Vagina (tissue), 2 donors: ENCODE measurements at places on chromosomes 6 and 20. TPM values are rescaled to one million over a fixed set of nuclear protein-coding genes. Genes with fewer than 3 reads are reported as not detected.
A peak's percentile ranks its signal among the peaks of the same experiment; 100 is the strongest.

DNA sequence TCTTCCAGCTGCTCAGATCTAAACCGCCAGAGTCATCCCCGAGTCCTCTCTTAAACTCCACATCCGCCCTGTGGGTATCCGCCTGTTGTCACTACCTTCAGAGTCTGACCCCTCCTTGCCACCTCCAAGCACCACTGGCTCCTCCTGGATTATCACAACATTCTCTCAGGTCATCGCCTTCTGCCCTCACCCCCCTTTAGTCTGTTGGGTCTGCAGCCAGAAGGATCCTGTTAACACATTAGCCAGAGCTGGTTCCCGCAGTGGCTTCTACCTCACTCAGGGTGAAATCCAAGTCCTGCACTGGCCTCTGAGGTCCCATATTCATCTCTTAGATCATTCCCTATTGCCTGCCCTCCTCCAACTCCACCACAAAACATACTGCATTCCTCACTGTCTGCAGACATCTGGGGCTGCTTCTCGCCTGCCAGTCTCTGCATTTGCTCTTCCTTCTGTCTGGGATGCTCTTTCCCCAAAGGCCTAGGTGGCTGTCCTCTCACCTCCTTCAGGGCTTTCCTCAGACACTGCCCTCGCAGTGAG, 34.1 kb downstream of the TNXB start:
- no peak for DNase-seq

- no peak for DNase-seq
Observed at GRCh38 chr6:32355018-32355417, 16.7 kb downstream of the TSBP1 start.

DNA sequence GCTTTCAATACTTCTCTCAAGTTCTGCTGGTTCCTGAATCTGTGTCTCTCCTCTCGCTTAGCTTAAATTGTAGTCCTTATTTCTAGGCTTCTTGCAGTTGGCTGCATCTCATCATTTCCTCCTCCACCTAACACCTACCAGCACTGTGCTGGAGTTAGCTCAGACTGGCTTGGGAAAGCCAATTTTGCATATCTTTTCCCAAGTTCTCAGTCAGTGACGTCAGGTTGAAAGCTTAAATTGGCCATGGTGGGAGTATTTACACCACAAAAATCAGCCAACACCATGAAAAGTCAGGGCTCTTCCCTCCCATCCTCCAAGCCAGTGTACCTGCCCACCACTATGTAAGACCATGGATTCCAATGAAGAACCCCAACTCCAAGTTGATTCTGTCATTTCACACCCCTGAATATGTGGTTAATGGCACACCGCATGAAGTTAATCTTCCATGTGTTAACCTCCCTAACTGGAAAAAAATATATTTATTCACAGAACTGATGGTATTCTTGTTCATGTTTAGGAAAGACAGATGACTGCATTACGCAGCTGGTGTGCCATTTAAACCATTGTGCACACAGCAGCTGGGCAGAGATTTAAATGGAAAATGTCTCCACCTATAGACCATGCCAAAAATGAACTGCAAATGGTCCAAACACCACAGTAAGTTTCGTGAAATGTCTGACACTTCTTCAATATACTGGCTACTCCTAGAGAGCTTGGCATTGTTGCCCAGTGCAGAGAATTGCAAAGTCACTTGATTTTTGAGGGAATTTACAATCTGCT, 274.1 kb upstream of the MAP3K7 start:
- no peak for DNase-seq

NFATC2 gene
- total RNA-seq = 7.4 TPM

DNA sequence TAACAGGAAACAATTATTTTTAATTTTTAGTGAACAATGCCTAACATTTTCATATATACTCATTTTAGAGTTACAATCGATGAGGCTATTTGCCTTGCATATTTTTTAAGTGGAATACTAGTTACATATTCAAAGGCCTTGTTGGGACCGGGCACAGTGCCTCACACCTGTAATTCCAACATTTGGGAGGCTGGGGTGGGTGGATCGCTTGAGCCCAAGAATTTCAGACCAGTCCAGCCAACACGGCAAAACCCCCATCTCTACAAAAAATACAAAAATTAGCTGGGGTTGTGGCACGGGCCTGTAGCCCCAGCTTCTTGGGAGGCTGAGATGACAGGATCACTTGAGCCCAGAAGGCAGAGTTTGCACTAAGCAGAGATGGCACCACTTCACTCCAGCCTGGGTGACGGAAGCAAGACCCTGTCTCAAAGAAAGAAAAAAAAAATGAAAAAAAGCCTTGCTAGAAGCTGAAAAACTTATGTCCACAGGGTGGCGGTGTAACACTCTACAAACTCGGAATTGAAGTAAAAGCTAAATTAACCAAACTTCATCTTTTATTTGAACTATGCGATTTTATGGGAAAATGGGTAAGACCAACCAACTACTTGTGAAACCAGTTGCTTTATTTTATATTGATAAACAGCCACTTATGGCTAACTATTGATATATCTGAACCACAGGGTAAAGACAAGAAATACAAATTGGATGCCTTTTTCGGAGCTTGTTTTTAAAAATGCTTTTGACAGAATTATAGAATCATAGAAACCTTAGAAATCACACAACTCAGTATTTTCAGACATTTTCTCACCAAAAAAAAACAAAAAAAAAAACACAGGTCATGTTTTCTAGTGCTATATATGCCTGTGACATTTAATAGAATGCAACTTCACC, 24.1 kb upstream of the ROS1 start:
- no peak for DNase-seq

LTA gene
- total RNA-seq = not detected

GRCh38 chr6:10409731-10410206, 5.1 kb downstream of the TFAP2A start:
- no peak for DNase-seq

DNA sequence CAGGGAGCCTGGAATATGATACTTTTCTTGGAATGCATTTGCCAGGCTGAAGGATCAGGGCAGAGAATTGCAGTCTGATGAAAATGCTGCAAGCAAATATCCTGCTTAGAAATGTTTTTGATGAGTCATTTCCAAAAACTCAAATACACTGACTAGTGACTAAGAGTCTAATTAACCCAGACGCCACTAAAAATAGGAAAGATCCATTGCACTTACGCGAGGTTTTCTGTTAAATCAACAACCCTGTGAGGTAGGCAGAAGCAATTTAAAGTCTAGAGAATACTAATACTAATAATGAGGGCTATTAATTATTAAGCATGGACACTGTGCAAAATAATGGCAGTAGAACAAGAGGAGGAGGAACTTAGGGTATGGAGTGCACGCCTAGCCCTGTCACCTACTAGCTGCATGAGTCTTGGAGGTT, 130.1 kb upstream of the DOK5 start:
- DNase-seq = no peak

GID8 gene
- total RNA-seq = 30.2 TPM

GRCh38 chr20:52893498-52893897, 78.7 kb upstream of the TSHZ2 start:
- no peak for DNase-seq

GRCh38 chr6:92408350-92408749, 1011.0 kb downstream of the EPHA7 start:
- DNase-seq = no peak

DNA sequence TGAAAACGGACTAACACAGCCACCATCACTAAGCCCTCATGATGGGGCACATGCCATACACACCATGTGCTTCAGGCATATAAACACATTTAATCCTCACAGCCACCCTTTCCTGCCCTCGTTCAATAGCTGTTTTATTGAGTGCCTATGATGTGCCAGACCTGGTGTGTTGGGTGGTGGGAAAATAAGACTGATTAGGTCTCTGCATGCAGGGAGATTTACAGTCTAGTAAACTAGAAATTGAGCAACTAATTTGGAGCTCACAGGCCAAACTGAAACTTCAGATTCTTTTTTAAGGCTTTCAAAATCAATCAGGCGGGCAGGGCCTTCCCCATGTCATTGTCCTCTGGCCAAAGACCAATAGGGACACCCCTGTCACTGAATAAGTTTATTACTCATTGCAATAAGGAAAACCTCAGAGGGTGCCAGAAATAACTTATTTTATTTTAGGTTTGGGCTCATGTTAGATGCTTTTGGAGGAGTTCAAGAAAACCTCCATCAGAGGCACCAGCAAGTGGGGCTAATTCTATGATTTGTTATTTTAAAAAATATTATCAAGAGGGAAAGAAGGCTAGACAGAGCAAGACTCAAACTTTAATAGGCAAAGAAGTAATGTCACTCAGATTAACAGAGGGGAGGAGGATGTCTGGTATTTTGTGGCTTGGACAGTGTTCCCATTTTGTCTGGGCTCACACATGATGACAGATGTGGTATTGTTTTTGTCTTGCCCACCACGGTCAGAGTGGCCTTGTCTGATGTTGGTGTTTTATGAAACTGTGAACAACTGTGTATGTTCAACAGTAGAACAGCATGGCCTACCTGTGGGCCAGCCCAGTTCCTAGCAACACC, 12.0 kb downstream of the ZFP64 start:
- DNase-seq = no peak

DNA sequence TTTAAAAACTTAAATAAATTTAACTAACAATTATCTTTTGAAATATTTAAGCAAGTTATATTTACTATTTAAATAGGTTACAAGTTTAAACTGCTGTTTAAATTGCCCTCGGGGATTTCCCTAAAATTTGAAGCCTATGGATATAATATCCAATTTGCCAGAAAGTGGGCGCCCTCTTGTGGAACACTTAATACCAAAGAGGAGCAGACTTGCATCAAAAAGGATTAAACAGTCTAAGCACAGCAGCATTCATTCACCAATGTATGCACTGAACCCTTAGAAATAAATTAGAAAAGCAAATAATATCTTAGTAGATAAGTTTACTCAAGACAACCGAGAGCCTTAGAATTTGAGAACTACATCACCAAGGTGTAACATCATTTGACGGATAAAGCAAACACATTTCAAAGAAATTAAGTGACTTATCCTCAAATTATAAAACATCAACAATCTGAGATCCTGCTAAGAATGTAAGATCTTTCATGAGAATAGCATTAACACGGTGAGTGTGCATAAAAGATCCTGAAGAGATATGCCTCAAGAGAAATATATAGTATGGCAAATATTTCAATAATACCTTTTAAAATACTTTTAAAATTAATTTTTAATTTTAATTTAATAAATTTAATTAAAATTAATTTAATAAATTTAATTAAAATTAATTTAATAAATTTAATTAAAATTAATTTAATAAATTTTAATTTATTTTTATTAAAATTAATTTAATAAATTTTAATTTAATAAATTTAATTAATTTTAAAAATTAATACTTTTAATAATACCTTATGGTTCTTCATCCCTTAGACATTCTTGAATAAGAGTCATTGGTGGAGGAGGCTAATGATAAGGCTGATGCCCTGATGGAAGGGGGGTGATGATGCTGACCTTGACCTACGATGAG, 11.5 kb upstream of the MEP1A start:
- no peak for DNase-seq

UCKL1 gene
- 50.1 TPM for total RNA-seq

- DNase-seq = peak; percentile 90
Observed at GRCh38 chr6:134267917-134268361, 50.0 kb downstream of the SGK1 start.

IP6K3 gene
- 1.5 TPM for total RNA-seq

DNA sequence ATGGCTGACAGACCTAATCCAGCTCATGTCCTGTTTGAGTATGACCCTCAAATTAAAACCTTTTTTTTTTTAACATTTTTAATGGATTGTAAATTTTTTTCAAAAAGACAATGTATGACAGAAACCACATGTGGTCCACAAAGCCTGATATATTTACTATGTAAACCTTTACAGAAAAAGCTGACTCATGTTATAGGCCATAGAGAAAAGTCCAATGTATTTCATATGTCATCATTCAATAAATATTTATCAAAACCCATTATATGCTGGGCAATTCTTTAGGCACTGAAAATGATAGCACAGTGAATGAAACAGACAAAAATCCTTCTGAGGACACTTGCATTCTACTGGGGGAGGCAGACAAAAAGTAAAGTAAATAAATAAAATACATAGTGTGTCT, 826.2 kb upstream of the FLRT3 start:
- DNase-seq = no peak

SLC22A1 gene
- 1.2 TPM for total RNA-seq

GRCh38 chr20:51639206-51639832, 96.8 kb upstream of the NFATC2 start:
- no peak for DNase-seq

DNA sequence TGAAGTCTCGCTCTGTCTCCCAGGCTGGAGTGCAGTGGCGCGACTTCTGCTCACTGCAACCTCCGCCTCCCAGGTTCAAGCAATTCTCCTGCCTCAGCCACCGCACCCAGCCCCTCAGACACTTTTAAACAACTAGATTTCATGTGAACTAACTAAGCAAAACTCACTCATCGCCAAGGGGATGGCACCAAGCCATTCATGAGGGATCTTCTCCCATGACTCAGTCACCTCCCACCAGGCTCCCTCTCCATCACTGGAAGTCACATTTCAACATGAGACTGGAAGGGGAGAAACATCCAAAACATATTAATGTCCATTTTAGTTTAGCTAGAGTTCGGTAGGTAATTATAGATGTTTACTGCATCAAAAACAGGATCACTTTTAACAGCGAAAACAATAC, 95.9 kb upstream of the PRL start:
- no peak for DNase-seq

- no peak for DNase-seq
Observed at GRCh38 chr20:19566226-19566945, 191.7 kb upstream of the RIN2 start.

DNA sequence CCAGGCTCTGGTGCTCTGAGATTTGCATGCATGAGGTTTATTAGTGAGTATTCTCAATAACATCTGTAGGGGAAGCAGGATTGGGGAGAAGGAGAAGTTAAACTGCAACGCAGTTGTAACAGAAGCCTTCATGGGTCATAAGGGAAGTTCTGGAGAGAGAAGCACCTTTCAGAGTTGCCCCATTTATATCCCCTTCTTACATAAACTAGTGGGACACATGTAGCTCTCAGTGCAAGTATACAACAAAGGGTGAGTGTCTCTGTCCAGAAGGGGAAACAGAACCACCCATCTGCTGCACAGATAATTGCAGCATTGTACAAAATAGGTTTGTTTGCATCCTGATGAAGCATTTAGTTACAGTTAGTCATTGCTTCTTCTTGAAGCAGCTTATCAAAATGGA, 4.3 kb upstream of the ADGB start:
- no peak for DNase-seq

- no peak for DNase-seq
Observed at GRCh38 chr20:61539706-61540360, 287.8 kb downstream of the CDH4 start.

FOXA2 gene
- not detected for total RNA-seq

SLC35F1 gene
- total RNA-seq = 2.7 TPM

DNA sequence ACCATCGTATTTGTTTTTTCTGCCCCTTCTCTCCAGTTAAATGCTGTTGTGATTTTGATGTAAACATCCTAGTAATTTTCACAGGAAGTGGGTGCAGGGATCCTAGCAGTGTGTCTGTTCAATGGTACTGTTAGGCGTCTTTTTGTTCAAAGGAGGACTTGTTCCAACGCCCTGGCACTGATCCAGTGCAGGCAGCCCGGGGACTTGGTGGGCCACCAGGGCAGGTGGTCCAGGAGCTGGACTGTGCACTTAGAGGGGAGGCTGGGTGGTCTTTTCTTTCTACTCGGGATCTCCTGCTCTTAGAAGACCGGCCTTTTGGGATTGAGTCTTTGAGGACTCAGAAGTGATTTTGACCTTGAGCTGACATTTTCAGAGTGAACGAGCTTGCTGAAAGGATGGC, 41.1 kb upstream of the NKX2-2 start:
- DNase-seq = peak; percentile 65

- DNase-seq = no peak
Observed at GRCh38 chr20:3339076-3339475, 68.4 kb downstream of the DNAAF9 start.

GRCh38 chr20:21514553-21515251, 838 bp upstream of the NKX2-2 start:
- no peak for DNase-seq

RIMS1 gene
- 5.2 TPM for total RNA-seq
